Mesothelial cell of epicardium (in vitro differentiated cells): ENCODE measurements at places on chromosomes 13 and 19.

DNA sequence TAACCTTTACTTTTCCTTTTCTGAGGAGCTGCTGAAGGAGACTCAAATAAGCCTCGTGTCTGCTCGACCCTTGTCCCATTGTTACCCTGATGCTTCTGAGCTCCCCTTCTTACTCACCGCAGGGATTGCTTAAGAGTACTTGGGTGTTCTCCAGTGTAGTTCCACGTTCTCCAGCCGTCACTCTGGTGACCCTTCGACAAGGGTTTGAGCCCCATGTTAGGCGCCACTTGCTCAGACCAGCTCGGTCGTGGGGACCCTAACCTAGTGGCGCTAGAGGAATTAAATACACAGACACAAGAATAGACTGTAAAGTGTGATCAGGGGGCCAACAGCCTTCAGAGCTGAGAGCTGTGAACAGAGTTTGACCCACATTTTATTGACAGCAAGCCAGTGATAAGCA, 10.3 kb downstream of the ZNF480 start:
- DNase-seq = no peak

DNA sequence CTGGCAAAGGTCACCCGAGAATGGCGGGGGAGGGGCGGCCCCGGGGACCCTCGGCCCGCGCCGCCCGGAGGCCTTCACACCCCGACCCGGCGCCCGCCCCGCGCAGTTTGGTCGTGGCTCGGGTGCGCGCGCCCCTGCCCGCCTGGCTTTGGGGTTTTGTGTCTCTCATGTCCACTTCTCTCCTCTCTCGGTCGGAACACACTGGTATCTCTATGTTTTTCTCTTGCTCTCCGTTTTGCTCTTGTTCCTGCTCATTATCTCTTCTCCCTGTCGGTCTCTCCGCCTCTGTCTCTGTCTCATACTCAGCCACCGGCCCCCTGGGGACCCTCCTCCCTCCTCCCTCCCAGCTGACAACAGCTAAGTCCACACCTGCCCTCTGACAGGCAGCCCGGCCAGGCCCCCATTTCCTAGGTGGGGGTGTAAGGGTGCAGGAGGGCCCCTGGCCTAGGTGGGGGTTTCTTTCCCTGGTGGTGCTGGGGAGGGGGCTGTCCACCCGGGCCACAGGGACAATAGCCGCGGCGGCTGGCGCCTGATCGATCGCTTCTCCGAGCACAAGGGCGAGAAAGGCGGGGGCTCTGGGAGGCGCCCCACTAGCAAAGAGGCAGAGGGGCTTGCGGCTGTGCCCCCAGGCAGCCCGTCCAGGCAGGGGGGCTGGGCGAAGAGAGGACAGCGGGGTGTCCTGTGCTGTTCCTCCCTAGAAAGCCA, 2.3 kb downstream of the ONECUT3 start:
- no peak for DNase-seq

DNA sequence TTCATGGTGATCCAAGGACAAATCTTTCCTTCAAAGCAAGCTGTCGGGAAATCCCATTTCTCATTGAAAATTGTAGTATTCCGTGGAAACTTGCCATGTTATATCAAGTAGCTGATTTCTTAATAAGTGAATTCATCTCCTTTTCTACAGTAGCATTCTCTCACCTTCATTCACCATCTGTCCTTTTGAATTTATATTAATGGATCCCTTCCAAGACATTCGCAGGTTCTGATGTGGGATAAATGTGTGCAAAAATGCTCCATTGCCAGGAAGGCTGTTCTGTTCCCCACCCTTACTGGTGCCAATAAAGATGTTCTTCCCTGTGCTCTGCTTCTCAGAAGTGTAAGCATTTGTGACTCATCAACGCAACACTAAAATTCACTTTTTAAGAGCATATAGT, 36.2 kb downstream of the AMER2 start:
- no peak for DNase-seq

DNA sequence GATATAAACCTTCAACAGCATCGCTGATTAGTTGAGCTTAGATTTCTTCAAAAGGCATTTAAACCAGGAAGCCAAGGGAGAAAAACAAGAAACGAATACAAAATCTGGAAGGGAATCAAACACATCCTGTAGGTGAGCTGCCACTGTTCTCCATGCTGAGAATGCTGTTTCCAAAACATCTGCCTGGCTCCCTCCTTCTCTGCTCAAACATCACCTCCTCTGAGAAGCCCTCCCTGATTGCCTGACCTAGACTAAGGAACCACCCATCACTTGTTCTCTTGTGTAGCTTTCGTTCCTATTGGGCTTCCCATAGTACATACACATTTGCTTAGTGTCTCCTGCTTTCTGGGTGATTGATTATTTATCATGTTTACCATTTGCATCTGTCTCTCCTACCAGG, 152.7 kb downstream of the CACNA1A start:
- no peak for DNase-seq

DNA sequence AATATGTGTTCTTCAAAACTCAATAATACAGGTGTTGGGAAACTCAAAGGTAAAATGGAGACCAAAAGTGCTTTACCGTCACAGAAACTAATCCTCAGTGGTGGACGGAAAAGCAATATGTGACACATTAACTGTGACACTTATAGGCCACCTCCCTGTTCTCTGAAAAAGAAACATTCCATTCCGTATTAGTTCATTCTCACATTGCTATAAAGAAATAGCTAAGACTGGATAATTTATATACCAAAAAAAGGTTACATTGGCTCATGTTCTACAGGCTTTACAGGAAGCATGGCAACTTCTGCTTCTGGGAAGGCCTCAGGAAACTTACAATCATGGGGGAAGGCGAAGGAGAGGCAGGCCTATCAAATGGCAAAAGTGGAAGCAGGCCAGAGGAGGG, 435.3 kb upstream of the HTR2A start:
- no peak for DNase-seq

DNA sequence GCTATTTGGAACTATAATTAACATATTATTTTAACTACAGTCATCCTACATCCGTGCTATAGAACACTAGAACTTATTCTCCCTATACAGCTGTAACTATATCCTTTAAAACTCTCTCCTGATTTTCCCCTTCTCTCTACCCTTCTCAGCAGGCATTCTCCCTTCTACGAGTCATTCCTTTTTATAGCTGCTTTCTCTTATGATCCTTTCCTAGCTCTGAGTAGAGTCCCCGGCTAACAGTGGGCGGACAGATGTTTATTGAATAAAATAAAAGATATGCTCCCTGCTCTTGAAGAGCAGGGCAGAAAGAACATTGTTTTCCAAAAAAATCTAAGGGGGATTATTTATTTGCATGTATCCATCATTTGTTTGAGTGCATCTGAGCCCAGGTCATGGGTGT, 246.5 kb upstream of the TMTC4 start:
- no peak for DNase-seq

DNA sequence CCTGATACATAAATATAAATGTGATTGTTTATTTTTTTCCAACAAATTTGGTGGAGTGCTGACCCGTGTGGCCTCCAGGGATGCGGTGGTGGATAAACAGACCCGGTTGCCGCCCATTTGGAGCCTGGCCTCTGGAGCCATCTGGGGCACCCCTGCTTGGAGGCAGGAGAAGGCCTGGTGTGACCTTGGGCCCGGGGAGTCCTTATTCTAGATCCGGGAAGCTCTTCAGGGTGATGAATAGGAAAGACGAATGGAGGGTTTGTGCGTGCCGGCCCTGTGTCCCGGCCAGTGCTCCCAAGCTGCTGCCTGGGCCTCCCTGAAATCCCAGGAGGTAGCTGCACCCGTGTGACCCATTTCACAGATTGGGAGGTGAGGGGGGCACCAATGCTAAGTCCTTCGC, 11.5 kb downstream of the PAK4 start:
- no peak for DNase-seq

DNA sequence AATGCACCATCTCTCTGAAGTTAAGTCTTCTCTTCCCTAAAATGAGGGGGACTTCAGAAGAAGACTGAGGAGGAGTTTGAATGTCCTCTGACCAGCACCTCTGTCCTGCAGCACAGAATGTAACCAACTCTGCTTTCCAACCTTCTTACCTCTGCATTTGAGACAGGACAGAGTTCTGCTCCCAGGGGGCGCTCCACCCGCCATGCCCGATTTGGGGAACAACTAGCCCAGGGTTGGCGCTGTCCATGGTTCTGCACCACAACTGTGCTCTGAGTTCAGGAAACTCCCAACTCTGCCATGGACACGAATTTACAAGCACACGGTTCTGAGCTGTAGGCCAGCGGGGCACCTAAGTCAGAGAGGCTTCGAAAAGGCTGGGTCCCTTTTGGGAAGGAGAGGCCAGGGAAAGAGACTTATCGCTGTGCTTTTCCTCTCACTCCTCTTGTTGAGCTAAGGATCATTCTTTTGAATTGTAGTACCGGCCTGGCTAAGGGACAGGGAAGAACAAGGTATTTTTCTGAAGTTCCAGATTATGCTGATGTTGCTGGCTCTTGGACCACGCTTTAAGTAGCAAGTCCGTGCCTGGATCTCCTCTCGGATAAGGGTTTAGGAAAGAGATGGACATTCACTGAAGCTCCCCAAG, 22.2 kb downstream of the SIGLEC5 start:
- DNase-seq = peak; percentile 61

- DNase-seq = no peak
Observed at GRCh38 chr19:15431396-15432017, 12.7 kb upstream of the AKAP8L start.

GRCh38 chr19:47247308-47247990, 8.9 kb upstream of the CCDC9 start:
- DNase-seq = peak; percentile 83

DNA sequence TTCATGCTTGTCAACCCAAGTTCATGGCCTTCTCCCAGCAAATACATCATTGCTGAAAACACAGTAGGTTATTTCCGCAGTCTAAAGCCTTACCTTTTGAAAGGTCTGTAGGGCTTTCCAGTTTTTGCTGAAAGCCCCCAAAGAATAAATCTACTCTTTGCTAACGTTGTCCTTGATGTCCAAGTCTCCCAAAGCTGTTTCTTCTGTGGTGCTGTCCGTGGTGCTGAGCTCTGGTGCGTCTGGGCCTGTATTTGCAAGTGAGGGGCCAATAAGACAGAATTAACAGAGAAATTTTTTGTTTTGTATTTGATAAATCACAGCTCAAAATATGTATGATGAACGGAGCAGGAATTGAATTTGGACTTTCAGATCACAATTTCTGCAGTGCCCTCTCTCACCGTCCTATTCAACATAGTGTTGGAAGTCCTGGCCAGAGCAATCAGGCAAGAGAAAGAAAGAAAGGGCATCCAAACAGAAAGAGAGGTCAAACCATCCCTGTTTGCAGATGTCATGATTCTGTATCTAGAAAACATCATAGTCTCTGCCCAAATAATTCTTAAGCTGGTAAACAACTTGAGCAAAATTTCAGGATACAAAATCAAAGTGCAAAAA, 9.8 kb upstream of the LGALS16 start:
- DNase-seq = no peak

DNA sequence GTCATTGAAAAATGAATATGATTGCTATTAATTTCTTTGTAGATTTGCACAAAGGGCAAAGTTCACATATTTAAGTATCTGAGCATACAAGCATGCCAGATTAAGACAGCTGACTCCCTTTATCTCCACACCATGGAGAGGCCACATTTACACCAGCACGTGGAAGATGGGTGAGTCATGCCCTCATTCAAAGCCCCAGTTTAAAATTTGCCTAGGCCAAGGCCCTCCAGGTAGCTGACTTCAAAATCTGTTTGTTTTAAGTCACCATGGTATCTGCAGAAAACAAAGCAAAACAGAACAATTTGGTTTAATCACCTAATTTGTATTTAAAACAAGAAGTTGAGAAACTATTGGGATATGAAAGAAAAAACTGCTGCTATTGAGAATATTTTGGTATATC, 109.2 kb downstream of the ESD start:
- no peak for DNase-seq

- DNase-seq = no peak
Observed at GRCh38 chr13:51526202-51526601, 58.1 kb upstream of the WDFY2 start.

DNA sequence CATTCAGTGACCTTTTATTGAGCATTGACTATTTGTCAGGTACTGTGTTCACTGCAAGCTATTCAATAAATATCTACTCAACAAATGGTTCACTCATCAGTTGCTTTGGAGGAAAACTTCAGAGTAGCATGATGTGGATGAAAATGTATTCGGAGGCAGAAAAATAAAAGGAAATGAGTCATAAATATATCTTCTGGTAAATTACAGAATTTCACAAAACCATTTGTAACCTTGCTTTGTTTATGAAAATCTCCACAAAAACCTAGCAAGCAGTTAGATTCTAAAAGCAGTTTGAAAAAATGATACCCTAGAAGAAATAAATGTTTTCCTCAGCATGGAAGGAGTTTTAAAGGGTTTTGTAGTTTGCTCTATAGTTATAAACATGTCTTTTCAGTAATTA, 399.6 kb downstream of the LMO7 start:
- no peak for DNase-seq

- DNase-seq = peak; percentile 82
Observed at GRCh38 chr19:35644987-35645679, 3.0 kb upstream of the COX6B1 start.

DNA sequence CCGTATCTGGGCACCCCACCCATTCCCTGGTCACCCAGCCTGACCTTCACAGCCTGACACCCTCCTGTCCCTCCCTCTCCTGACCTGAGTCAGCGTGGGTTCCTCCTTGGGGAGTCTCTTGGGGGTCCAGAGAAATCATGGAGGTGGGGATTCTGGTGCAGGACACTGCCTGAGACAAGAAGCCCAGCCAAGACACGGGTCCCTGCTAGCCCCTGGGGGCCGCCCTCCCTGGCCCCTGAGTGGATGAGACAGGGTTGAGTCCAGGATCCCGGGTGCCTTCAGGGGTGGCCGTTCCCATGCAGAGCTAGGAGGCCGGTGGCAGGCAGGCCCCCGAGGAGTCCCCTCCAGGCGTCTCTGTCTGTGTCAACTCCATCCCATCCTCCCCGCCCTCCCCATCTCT, 1.6 kb downstream of the MAP2K7 start:
- no peak for DNase-seq

DNA sequence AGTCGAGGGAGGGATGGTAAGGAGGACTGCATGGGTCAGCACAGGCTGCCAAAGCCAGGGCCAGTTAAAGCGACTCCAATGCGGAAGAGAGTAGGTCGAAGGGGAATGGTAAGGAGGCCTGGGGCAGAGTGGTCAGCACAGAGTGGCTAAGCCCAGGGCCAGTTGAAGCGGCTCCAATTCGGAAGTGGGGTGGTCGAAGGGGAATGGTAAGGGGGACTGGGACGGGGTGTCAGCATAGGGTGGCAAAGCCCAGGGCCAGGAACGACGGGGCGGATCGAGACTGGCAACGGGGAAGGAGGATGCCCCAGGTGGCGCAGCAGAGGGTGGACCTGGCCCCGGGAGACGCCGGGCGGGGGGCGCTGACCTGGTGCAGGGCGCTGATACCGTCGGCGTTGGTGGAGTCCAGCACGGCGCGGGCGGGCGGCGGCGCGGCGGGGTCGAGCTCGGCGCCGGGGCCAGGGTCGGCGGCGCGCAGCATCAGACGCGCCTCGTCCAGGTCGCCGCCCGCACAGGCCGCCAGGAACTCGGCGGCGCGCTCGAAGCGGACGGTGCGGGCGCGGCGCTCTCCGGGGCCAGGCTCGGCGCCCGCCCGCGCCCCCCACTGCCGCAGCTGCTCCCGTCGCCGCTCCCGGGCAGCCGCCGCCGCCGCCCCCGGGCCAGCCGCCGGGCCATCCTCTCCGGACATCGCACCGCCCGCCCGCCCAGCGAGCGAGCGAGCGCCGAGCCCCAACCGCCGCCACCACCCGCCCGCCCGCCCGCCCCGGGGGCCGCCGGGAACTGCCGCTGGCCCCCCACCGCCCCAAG, at the start of gene PPP1R12C:
TSS of gene PPP1R12C (minus strand) at position 779 of the 804 bp plus-strand sequence. CDS start at position 685, 94 bp downstream.
- no peak for DNase-seq

- DNase-seq = no peak
Observed at GRCh38 chr19:3801412-3802096, 15.4 kb upstream of the MATK start.
